GM10248 (cell line): ENCODE measurements at places on chromosomes 3 and 15.
A peak's percentile ranks its signal among the peaks of the same experiment; 100 is the strongest.

- no peak for DNase-seq
Observed at GRCh38 chr15:25664761-25665160, 198.4 kb downstream of the ATP10A start.

GRCh38 chr3:35894735-35895134, 255.4 kb downstream of the ARPP21 start:
- DNase-seq, result no peak

GRCh38 chr15:45434078-45434567, 55.8 kb upstream of the GATM start:
- no peak for DNase-seq

GRCh38 chr15:68433551-68433950, 1.6 kb upstream of the ITGA11 start:
- no peak for DNase-seq

- peak; percentile 58 for DNase-seq
Observed at GRCh38 chr15:74006774-74007639, 12.5 kb downstream of the PML start.

DNA sequence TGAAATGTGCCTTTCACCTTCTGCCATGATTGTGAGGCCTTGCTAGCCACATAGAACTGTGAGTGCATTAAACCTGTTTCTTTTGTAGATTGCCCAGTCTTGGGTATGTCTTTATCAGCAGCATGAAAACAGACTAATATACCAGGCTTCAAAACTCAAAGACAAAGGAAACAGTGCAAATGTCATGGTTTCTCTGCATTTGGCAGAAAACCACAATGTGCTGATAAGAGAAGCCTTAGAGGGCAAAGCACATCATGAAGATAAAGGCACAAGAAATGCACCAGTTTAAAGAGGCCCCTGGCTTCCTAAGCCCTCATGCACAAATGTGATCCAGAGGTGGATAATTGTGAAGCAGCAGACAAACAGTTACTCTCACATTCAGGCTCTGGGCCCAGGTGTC, 259.2 kb downstream of the CPNE4 start:
- DNase-seq, result no peak

- no peak for DNase-seq
Observed at GRCh38 chr3:74041068-74041675, 416.4 kb upstream of the PDZRN3 start.

GRCh38 chr3:183555541-183556081, at the start of gene KLHL6:
Gene KLHL6 (minus strand): TSS chr3:183555706. CDS start chr3:183555653, 53 bp downstream.
- peak; percentile 83 for DNase-seq

DNA sequence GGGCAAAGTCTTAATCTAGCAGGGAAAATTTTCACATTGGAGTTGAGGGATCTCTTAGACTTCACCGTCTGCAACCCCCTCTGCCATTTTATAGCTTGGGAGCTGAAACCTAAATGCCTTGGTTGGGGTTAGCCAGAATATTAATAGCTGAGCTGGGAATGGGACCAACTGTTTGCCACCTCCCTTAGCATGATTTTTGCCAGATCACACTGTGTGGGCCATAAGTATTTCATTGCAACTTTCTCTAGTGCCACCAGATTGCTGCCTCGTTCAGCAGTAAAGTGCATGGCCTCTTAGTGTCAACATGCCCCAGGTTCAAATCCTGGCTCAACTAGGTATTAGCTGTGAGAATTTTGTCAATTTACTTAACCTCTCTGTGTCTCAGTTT, 55.9 kb upstream of the ABHD17C start:
- DNase-seq, result no peak

DNA sequence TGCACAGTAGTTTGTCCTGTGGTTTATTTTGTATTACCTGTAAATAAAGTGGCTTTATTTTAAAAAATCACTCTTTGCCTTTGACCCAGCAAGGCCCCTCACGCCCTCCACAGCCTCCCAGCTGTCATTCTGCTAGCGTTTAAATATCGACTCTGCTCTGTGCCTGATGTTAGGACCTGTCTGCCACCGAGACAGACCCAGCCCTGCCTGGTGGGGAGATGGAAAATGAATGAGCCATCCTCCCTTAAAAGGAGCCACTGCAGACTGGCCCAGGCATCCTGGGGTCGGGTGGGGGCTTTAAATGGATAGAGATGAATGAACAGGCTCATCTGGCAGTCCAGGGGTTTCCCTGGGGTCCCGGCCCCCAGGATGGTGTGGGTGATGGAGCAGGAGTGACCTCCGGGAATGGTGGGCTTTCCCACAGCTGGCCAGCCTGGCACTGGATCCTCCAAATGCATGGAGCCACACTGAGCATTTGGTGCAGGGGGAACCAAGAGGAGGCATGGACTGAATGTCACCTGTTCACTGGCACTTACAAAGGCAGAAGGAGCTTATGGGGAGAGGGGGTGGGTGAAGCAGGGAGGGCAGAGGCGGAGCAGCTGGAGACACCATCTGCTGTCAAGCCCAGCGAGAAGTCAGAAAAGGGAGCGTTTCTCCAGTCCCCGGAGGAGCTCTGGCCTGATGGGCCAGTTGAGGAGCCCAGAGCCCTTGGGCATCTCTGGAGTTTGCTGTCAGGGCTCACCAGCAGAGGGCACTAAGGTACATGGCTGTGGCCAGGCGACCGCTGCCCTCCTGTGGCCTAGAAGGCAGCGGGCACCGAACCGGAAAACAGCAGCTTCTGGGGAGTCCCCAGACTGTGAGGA, 11.9 kb downstream of the GRM2 start:
- DNase-seq, result peak; percentile 82

DNA sequence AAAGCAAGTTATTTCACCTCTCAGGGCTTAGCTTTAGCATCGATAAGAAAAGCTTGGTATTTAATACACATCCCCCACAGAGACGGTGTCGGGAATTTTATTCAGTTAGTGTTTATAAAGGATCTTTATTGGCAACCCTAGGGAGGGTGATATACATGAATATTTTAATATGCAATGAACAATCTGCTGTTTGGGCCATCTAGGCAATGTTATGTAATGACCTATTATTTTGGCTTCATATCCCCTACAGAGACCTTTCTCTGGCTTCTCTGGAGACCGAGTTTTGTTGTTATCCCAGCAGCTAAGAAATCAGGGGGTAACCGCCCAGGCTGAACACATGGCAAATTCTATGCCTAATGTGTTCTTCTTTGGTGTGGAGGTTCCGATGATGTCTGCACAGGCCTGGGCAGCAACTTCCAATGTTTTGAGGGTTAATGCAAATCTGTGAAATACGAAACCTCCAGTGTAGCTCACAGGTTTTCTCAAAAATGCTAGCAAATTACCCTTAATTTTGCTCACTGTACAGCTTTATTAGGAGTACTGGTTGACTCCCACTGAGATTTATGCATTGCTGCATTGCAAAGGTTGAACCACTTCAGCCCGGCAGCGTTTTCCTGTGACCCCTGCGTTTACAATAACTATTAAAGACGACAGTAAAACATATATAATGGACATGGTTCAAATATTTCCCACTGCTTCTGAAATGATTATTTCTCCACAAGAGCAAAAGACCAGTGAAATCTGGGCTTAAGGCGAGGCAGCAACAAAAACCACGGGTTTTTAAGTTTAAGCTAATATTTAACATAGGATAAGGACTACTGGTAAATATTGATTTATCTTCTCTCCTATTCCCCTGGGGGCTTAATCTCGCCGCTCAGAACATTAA, 298.3 kb upstream of the NR2E3 start:
- DNase-seq, result no peak
